IMR-90 (cell line): ENCODE measurements at places on chromosomes 3 and 15. TPM values are rescaled to one million over a fixed set of nuclear protein-coding genes. Genes with fewer than 3 reads are reported as not detected.

IL17RE gene
- total RNA-seq: 0.90 and 1.1 TPM in 2 replicates

- DNase-seq: no peak
Measured at GRCh38 chr3:195066441-195066841, 204.5 kb downstream of the XXYLT1 start.

ZNF445 gene
- total RNA-seq: 6.3 and 6.4 TPM in 2 replicates

A4GNT gene
- not detected in 2 replicates for total RNA-seq

TRIM71 gene
- total RNA-seq: not detected in 2 replicates

C3orf80 gene
- not detected in 2 replicates for total RNA-seq

DNA sequence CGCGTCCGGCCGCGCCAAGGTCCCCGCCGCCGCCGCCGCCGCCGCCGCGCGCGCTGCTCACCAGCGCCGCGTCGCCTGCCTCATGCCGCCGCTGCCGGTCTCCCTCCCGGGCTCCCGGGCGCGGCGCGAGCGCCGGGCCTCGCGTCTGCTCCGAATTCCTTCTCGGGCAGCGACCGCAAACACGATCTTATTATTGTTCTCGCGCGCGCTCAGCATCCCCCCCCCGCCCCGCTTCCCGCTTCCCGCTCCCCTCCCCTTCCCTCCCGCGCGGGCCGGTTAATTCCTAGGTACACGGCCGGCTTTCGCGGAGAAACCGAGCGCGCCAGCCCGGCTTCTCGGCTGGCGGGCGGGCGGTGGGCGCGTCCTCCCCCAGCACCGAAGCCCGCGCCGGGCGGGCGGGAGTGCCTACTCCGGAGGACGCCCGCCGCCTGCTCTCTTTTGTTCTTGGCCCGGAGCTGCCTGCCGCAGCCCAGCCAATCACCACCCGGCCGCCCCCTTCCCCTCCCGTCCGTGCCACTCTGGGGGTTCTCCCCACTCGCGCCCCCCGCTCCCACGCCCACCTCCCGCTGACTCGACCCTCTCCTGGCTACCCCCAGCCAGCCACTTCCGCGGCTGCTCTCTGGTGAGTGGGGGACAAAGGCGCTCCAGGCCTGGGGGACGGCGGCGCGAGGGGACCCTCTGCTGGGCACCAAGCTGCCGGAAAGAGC is at the start of gene HDGFL3:
Gene HDGFL3, minus strand, starts transcription at position 164 of the 707 bp plus-strand sequence. CDS start 409 bp downstream, outside the sequence.
- DNase-seq: peak; percentile 39

DNA sequence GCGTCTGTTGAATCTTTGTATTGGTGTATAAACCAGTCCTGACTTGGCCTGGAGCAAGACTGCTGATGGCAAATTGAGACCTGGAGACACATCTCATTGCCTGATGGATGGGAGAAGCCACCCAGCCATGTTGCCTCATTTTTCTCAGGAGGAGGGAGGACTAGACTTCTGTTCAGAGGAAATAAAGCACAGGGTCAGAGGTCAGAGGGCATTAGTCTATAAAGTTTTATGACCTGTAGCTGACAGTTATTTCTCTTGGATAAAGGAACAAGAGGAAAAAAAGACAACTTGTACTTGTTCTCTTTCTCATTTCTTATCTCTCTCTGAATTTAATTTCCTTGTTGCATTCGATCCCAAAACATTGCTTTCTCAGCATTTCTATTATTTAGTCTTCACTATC is 775.9 kb downstream of the SQOR start:
- no peak for DNase-seq

GRCh38 chr3:71211083-71211482 is 372.4 kb downstream of the FOXP1 start:
- no peak for DNase-seq

DNA sequence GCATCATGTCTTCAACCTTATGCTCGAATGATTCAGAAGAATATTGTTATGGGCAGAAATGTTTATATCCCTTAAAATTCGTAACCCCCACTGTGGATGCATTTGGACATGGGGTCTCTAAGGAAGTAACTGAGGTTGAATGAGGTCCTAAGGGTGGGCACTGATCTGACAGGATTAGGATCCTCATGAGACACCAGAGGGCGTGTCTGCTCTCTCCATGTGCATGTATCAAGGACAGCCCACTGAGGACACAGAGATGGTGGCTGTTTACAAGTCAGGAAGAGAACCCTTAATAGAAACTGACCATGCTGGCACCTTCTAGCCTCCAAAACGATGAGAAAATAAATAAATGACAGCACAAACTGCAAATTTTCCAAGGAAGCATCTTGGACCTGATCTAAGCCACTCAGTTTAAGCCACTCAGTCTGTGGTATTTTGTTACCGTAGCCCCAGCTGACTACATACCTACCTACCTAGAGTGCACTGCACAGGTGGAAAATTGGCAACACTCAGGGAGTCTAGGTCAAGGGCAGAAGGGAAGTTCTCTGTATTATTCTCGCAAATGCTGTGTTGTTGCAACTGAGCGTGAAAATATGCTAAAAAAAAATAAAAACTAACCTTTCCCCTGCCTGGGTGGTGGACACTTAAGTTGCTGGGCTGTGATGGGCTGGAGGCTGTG is 126.6 kb downstream of the TJP1 start:
- DNase-seq: no peak

DNA sequence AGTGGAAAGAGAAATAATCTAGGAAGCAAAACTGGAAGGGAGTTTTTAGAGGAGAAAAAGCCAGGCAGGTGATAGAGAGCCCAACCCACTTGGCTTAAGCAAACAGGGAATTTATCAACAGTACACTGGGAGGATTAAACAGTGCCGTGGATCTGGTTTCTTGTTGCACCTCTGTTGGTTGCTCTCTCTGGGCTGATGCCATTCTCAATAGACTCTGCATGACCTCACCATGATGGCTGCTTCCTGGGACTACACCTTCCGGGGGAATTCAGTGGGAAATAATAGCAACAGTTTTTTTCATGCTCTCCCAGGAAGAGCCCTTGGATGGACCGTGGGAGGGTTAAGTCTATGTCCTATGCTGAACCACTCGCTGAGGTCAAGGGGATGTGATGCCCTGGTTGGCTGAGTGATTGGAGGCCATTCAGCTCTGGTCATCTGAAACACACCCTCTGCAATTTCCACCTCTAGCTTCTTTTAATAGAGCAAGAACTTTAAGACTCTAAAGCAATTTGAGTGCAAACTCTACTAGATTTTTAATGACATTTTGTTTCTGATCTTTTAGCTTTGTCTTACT is 74.2 kb downstream of the EPHB1 start:
- DNase-seq: no peak

GRCh38 chr3:132622761-132623160 is 25.7 kb downstream of the ACKR4 start:
- DNase-seq: no peak

TBC1D5 gene
- total RNA-seq: 53.6 and 57.0 TPM in 2 replicates
